Stimulated activated CD4-positive, alpha-beta T cell treated with anti-CD3 and anti-CD28 coated beads, Interleukin-15, amount 100 ng/mL, for 24 hours (primary cell): ENCODE measurements at places on chromosomes 11 and 22.

GRCh38 chr11:62497132-62497801 is 49.3 kb downstream of the AHNAK start:
- DNase-seq = peak; percentile 26

GRCh38 chr22:42928969-42929837 is 72.1 kb upstream of the ARFGAP3 start:
- DNase-seq = no peak

GRCh38 chr11:105582497-105582896 is 27.4 kb upstream of the GRIA4 start:
- DNase-seq = no peak

DNA sequence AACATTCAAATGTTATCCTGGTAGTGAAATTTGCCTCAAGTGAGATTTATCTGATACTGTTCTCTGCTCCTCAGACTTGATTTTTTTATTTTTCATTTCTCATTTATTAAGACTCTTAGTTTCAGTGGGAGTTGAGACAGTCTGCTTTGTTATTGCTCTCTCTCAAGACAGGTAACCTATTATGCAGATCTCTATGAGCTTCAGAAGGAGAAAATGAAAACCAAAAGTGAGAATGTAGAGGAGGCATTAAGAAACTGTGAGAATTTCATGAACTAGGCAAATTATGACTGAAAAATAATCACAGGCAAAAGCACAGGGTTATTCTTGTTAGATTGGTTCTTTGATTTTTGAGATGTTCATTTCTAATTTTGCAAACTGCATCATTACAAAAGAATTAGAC is 290.0 kb upstream of the CHORDC1 start:
- no peak for DNase-seq

GRCh38 chr11:68840661-68841653 is 759 bp downstream of the CPT1A start:
- peak; percentile 49 for DNase-seq

- no peak for DNase-seq
These were observed 301.7 kb downstream of the BRD1 start for GRCh38 chr22:49525801-49526535.

GRCh38 chr11:111557425-111558111 is 17.0 kb downstream of the LAYN start:
- no peak for DNase-seq

DNA sequence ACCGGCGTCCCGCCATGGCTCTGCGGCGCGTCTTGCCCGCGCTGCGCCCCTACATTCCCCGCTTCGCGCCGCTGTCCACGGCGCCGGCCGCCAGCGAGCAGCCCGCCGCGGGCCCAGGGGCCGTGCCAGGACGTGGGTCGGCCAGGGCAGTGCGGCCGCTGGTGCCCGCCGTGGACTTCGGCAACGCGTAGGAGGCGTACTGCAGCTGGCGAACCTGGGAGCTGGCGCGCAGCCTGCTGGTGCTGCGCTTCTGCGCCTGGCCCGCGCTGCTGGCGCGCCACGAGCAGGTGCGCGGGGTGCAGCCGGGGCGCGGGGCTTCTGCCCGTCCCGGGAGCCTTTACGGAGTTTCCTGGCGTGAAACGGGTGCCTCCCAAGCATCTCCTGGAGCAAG is 20.1 kb downstream of the DGCR6L start:
- no peak for DNase-seq

DNA sequence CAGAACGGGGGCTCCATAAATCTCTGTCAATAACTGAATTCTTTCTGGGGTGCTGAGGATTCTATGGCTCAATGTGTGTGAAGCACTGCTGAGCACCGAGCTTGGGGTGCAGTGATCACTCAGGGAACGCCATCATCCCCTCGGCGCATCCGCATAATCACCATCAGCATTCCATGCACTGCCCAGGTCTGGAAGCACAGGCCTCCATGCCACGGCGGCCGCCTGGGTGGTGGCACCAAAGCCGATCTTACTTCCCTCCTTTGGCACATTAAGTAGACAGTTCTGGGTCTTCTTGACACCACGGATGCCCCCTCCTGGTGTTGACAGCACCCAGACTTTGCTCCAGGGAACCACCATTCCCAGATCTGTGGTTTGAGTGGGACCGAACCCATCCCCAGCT is 15.6 kb downstream of the LTO1 start:
- no peak for DNase-seq

GRCh38 chr11:94790661-94791180 is 22.6 kb downstream of the AMOTL1 start:
- no peak for DNase-seq

GRCh38 chr11:83680321-83680720 is 394.2 kb upstream of the CCDC90B start:
- no peak for DNase-seq

GRCh38 chr22:26660961-26661578 is 3.7 kb downstream of the MIAT start:
- DNase-seq = no peak
